Daoy (cell line): ENCODE measurements at places on chromosomes 4 and X. TPM values are rescaled to one million over a fixed set of nuclear protein-coding genes. Genes with fewer than 3 reads are reported as not detected.

- no peak for DNase-seq
These were observed 89.5 kb downstream of the HS3ST1 start for GRCh38 chr4:11338956-11339782.

The MAOA gene
- total RNA-seq, result 1.9 and 10.9 TPM in 2 replicates

GRCh38 chrX:36583674-36584073 lies 424.5 kb upstream of the FAM47C start:
- no peak for DNase-seq

DNA sequence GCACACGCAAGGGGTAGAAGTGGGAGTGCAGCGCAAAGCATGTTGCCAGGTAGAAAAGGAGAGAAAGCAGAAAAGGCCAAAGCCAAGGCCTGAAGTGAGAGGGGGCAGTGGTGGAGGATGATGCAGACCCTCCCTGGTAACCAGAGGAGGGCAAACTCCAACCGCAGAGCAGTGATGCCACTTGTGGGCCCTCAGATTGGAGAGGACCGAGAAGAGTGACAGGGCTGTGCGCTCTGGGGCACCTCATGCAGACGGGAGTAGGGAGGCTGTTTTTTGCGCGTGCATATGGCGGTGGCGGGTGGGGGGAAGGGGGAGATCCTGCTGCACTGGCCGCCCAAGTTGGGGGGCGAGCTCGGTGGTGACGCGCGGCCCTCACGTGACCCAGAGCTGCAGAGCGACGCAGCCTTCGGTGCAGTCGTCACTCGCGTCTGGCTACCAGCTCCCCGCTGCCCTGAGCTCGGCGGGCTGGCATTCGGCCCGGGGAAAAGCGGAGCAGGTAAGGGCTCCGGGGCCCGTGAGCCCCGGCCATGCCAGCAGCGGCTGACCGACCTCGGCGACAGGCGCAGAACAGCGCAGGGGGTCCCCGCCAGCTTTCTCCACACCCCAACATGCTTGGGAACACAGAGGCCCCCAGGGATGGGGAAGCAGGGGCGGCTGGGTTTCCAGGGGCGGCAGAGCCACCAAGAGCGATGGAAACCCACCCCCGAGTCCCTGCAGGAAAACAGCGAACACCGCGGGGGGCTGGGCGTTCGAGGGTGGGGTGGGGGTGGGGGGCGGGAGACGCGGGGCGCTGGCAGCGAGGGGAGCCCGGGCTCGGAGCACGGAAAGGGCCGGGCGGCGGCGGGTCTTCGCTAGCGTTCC lies at the start of gene BEX3:
BEX3 (plus strand) TSS at position 421 of the 861 bp plus-strand sequence. CDS start 984 bp downstream, outside the sequence.
- DNase-seq, result peak; percentile 52

The NUP62CL gene
- 2.2 and 2.9 TPM in 2 replicates for total RNA-seq

DNA sequence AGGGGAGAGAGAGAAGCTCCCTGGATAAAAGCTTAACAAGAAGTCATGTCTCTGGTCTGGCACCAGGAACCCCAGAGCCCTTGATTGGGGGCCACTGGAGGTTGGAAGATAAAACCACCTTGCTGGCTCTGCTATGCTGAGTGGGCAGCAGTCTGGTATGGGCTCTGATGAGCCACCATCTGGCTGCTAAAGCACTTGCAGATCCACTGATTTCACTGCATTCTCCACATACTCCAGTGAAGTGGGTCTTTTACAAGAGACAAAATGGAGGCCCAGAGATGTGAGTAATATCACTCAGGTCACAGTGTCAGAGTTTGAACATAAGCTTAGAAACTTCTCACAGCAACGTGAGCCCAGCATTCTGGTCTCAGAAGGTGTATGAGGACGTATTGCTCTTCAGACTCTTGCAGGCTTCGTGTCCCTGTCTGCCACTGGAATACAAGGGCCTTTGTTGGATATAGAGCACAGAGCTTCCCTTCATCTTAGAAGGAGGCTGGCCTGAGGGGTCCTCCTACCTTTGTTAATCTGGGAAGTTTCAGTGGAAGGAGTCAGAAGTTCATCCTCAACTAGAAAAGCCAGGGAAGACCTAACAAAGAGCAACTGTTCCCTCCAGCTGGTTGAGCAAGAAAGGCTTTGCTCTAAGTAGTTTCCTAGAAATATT lies 11.8 kb downstream of the CLDN2 start:
- no peak for DNase-seq

DNA sequence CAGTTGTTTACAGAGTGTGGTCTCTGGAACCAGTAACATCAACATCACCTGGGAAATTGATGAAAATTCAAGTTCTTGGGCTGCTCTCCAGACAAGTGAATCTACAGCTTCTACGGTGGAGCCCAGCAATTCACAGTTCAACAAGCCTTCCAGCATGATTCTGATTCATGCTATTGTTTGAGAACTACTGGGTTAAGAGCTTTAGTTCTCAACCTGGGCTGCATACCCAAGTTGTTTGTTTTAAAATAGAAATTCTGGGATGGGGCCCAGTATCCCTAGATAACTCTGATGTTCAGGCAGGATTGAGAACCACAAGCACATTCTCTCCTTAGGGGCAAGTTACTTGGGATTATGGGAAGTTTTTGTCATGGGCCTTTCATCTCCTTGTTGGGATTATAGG lies 37.9 kb upstream of the PGK1 start:
- no peak for DNase-seq

The CT45A8 gene
- 0.12 and 0.69 TPM in 2 replicates for total RNA-seq

The SLC6A14 gene
- not detected in 2 replicates for total RNA-seq

DNA sequence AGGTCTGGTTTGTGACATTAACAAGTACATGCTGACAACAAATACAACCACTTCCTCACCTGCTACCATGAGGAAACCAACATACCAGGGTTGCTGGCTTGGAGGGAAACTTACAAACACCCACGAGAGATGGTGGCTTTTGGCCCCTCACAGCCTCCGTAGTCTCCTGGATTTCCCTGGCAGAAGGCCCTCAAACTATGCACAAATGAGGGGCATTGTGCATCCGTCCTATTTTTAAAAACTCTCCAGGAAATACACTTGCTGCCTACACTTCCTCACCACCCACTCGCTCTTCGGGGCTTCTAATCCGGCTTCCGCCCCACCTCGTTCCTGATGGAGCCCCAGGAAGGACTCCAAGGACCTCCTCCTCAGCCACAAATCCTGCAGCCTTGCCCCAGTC lies 355.0 kb upstream of the GATB start:
- no peak for DNase-seq

DNA sequence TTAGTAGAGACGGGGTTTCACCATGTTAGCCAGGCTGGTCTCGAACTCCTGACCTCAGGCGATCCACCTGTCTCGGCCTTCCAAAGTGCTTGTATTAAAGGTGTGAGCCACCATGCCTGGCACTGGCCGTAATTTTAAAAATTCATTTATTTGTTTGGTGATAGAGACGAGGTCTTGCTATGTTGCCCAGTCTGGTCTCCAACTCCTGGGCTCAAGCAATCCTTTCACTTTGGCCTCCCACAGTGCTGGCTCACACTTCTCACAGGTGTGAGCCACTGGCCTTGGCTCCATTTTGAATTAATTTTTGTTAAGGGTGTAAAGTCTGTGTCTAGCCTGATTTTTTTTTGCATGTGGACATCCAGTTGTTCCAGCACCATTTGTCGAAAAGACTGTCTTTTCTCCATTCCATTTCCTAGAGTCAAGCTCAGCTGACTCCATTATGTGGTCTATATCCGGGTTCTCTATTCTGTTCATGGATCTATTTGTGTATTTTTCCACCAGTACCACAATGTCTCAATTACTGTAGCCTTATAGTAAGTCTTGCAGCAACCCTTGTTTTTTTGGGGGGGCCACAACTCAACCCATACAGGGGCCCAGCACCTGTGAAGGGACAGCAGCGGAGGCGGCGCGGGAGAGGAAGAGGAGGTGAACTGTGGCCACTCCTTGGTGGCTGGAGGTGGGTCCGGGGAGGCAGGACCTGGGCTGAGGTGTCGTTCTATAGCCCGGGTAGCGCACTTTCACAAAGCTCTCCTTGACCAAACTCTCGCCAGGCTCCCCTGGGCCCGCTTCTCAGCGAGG lies 1.5 kb upstream of the NSD2 start:
- DNase-seq, result no peak

The ANXA3 gene
- 31.7 and 150 TPM in 2 replicates for total RNA-seq

- no peak for DNase-seq
These were observed 1.5 kb upstream of the FATE1 start for GRCh38 chrX:151714362-151714761.

- peak; percentile 60 for DNase-seq
These were observed 28.2 kb upstream of the HUWE1 start for GRCh38 chrX:53714580-53715345.

The FRMPD3 gene
- total RNA-seq, result 0.11 and 0.15 TPM in 2 replicates
